PC-9 (cell line): ENCODE measurements at places on chromosomes 7 and 10. TPM values are rescaled to one million over a fixed set of nuclear protein-coding genes. Genes with fewer than 3 reads are reported as not detected.

DNA sequence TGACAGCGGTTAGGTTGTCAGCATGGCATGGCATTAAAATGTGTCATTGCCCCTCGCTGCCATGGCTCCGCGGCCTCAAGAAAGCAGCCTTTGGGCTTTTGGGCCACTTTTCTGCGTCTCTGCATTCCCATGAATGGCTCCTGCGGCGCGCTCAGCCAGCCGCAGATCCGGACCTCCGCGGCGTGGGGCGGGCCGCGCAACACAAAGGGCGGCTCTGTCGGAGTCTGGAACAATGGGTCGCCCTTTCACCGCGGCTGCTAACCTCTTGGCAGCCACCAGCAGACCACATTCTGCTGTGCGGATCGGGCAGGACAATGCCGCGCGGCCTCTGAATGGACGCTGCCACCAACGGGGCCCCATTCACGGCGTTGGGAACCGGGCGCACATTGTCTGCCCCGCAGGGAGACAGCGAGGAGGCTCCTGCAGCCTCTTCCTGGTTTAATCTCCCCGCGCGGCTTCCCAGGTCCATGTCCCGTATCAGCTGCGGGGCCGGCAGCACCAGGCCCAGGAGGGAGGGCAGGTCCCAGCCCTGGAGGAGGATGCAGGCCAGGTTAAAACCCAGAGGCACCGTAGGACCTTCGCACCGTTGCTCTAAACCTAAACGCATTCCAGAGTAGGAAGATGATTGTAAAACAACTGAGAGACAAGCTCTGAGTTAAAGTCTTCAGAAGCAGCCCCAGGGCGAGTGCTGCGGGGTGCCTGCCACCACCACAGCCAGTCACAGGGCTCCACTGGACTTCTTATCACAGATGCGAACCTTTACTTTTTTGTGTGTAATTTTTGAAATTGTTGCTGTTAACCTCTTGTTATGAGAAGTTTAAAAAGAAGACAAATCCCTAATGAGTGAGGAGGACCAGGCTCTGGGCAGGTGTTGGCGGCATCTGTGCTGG is 71.6 kb downstream of the NKX6-2 start:
- H3K27me3 ChIP-seq: no peaks in the 10 kb centered on the region
- no peaks in the 10 kb centered on the region for H3K4me1 ChIP-seq
- H3K36me3 ChIP-seq: no peaks in the 10 kb centered on the region
- no peak for DNase-seq
- no peak overlapping the region for H3K4me3 ChIP-seq
- no peak overlapping the region for H3K27ac ChIP-seq

The LIPN gene
- not detected in 2 replicates for total RNA-seq

- H3K27ac ChIP-seq: no peak overlapping the region
- no peaks in the 10 kb centered on the region for H3K27me3 ChIP-seq
- DNase-seq: no peak
These were observed 112.8 kb upstream of the ODAD2 start for GRCh38 chr10:28111712-28112111.

GRCh38 chr7:13028036-13028824 is 340.8 kb downstream of the ARL4A start:
- no peaks in the 10 kb centered on the region for H3K27me3 ChIP-seq
- no peak overlapping the region for H3K27ac ChIP-seq
- DNase-seq: no peak
- H3K36me3 ChIP-seq: no peaks in the 10 kb centered on the region
- H3K4me1 ChIP-seq: no peaks in the 10 kb centered on the region; the same call in 1 of the 2 replicates

GRCh38 chr7:7739204-7740036 is 21.0 kb upstream of the RPA3 start:
- no peak overlapping the region for H3K27ac ChIP-seq
- H3K27me3 ChIP-seq: no peaks in the 10 kb centered on the region
- H3K4me1 ChIP-seq: peaks cover 14% of the 10 kb centered on the region
- H3K36me3 ChIP-seq: no peaks in the 10 kb centered on the region

GRCh38 chr7:125355899-125356298 is 426.3 kb upstream of the POT1 start:
- no peak overlapping the region for H3K27ac ChIP-seq
- no peaks in the 10 kb centered on the region for H3K27me3 ChIP-seq
- DNase-seq: no peak
- no peak overlapping the region for H3K4me3 ChIP-seq

- peak; percentile 50 for DNase-seq
- no peak overlapping the region for H3K4me3 ChIP-seq
- H3K27ac ChIP-seq: peak overlapping the region; percentile 43
These were observed 16.7 kb downstream of the DLG5 start for GRCh38 chr10:77909749-77910375.

The VTI1A gene
- 18.1 and 18.3 TPM in 2 replicates for total RNA-seq

GRCh38 chr10:119101366-119102098 is 2.4 kb upstream of the DENND10 start:
- no peaks in the 10 kb centered on the region for H3K36me3 ChIP-seq
- H3K27me3 ChIP-seq: no peaks in the 10 kb centered on the region
- H3K27ac ChIP-seq: peak overlapping the region; percentile 81
- peak; percentile 21 for DNase-seq
- no peak overlapping the region for H3K4me3 ChIP-seq
- H3K4me1 ChIP-seq: peaks cover 25% of the 10 kb centered on the region

DNA sequence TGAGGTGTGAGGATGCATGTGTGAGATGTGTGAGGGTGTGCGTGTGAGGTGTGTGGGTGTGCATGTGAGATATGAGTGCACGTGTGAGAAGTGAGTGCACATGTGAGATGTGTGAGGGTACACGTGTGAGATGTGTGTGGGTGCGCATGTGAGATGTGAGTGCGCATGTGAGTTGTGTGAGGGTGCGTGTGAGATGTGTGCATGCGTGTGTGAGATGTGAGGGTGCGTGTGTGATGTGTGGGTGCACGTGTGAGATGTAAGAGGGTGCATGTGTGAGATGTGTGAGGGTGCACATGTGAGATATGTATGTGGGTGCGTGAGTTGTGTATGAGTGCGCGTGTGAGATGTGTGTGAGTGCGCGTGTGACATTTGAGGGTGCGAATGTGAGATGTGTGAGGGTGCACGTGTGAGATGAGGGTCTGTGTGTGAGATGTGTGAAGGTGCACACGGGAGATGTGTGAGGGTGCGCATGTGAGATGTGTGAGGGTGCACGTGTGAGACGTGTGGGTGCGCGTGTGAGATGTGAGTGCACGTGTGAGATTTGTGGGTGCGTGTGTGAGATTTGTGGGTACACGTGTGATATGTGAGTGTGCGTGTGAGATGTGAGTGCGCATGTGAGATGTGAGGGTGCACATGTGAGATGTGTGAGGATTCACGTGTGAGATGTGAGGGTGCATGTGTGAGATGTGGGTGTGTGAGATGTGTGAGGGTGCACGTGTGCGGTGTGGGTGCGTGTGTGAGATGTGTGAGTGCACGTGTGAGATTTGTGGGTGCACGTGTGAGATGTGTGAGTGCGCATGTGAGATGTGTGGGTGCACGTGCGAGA is 30.5 kb downstream of the PPIF start:
- H3K36me3 ChIP-seq: no peaks in the 10 kb centered on the region
- DNase-seq: no peak
- H3K4me3 ChIP-seq: no peak overlapping the region
- no peaks in the 10 kb centered on the region for H3K27me3 ChIP-seq
- 0 out of 2 replicates have a peak, but pooled peaks cover 10% of the 10 kb centered on the region for H3K4me1 ChIP-seq
- H3K27ac ChIP-seq: no peak overlapping the region

The TWIST1 gene
- total RNA-seq: 1.0 and 2.0 TPM in 2 replicates

DNA sequence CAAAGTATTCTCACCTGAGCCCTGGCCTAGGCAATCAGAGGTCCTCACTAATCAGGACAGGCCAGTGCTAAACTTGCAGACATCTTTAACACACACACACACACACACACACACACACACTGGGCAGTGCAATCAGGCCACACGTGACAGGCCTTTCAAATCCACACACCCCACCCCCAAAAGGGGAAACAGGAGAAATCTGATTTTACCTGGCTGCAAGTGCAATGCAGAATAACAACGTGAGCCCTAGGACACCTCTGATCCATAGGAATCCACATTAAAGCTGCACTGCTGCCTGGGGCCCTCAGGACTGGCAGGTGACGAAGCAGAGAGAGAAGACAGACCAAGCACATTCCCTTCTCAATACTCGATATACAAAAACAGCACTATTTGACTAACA is 218.9 kb downstream of the FAM107B start:
- H3K27ac ChIP-seq: peak overlapping the region; percentile 69
- H3K4me3 ChIP-seq: no peak overlapping the region
- H3K4me1 ChIP-seq: peaks cover 75% of the 10 kb centered on the region
- no peaks in the 10 kb centered on the region for H3K27me3 ChIP-seq

DNA sequence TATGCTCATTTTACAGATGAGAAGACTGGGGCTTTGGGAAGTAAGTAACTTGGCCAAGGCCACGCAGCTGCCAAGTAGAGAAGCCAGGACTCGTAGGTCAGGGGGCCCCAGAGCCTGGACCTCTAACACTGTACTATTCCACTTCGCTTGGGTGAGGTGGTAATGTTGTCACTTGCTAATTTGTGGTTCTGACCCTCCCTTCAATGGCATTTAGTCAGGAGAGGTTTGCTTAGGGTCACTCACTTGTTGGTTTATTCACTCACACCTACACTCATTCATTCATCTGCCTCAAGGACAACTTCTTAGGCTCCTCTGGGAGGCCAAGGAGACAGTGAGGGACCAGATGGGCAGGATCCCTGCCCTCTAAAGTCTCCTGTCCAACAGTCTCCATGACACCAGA is 21.3 kb downstream of the BTBD16 start:
- H3K27me3 ChIP-seq: no peaks in the 10 kb centered on the region
- H3K4me3 ChIP-seq: no peak overlapping the region
- peak; percentile 66 for DNase-seq
- H3K4me1 ChIP-seq: peaks cover 60% of the 10 kb centered on the region
- peak overlapping the region; percentile 90 for H3K27ac ChIP-seq

DNA sequence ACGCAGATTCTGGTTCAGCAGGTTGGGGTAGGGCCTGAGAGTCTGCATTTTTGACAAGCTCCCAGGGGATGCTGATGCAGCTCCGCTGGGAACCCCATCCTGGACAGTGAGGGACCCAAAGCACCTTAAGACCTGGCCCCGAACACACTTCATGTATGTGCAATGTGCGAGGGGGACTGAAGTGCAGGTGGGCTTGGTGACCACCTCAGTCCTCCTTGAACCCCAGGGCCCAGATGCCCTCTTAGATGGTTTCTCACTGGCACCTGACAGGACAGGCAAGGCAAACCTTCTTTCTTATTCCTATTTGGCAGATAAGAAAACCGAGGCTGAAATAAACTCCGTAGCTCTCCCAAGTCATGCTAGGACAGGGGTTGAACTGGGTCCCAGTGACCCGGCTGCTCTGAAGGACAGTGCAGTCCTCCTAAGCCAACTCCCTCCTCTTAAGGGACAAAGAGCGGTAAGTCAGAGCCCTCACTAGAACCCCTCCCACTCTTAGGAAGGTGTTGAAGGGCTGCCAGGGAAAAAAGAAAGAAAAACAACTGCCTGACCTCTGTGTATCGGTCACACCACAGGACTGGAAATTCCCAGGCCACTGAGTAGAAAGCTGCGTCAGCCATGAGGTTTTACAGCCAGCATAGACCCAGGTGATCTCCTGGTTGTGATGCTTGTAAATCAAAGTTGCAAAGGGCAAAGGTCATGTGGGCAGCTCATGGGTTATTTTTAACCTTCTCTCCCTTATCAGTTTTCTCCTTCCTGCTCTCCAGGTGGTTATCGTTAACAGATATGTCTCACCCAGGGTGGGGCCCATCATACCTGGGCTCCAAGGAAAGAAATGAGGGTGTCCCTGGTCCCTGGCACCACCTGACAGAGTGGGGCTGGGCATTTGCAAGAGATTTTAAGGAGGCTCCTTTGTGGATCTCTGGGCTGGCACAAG is 90.9 kb upstream of the SMNDC1 start:
- peaks cover 66% of the 10 kb centered on the region for H3K4me1 ChIP-seq
- no peaks in the 10 kb centered on the region for H3K36me3 ChIP-seq
- peak; percentile 97 for DNase-seq
- H3K27ac ChIP-seq: peak overlapping the region; percentile 100

The CDNF gene
- total RNA-seq: 0.48 and 1.2 TPM in 2 replicates

The LRRTM3 gene
- total RNA-seq: not detected in 2 replicates

The TAS2R4 gene
- total RNA-seq: 0.65 and 1.4 TPM in 2 replicates

The SSC4D gene
- 3.5 and 3.9 TPM in 2 replicates for total RNA-seq
